CD4-positive, alpha-beta T cell (primary cell): ENCODE measurements at places on chromosomes 5 and 9.

DNA sequence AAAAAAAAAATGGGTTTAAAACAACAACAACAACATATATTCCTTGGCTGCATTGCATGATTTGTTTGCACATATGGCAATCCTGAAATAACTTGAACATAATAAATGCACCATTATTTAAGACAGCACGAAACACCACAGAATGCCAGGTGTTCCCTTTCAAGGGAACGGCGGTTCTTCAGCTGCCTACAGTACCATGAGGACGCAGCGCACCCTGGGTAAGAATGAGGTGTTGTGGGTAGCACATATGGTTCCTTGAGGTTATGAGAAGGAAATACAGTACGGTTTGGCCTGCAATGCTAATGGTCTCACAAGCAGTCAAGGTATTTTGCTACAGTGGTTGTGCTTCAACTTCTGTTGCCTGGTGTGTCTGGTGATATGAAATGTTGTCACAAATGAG is 174.8 kb downstream of the SLC12A2 start:
- H3K27me3 ChIP-seq: no peaks in the 10 kb centered on the region
- no peak overlapping the region for H3K27ac ChIP-seq
- no peak overlapping the region for H3K4me3 ChIP-seq
- no peaks in the 10 kb centered on the region for H3K36me3 ChIP-seq
- DNase-seq: no peak
- no peaks in the 10 kb centered on the region for H3K4me1 ChIP-seq

- no peak for DNase-seq
- H3K4me3 ChIP-seq: no peak overlapping the region
- H3K36me3 ChIP-seq: no peaks in the 10 kb centered on the region
- no peak overlapping the region for H3K27ac ChIP-seq
- H3K27me3 ChIP-seq: no peaks in the 10 kb centered on the region
Measured at GRCh38 chr9:99026271-99026955, 78.5 kb upstream of the TGFBR1 start.

DNA sequence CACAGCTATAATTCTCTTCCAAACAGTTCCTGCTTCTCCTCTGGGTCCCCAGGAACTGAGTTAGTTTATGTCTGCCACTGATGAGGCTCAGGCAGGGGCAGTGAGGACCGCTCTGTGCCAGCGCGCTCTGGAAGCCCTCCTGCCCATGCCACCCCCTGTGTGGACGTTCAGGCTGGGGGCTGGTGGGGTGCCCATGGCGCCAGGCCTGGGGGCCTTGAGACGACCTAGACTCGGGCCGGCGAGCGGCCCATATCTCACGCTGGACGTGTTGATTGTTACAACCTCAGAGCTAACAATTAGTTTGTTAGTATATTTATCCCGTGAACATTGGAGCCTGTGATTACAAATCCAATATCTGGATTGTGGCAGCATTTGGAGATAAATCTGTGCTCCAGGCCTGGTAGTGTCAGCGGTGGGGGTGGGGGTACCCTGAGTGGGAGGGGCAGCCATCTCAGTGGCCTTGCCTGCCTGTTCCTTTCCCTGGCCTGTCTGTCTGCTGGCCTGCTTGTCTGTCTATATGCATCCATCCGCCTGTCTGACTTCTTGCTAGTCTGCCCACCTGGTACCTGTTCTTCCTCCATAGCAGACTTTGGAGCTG is 256.5 kb upstream of the MVB12B start:
- H3K4me1 ChIP-seq: no peaks in the 10 kb centered on the region
- DNase-seq: no peak
- no peaks in the 10 kb centered on the region for H3K27me3 ChIP-seq
- H3K27ac ChIP-seq: no peak overlapping the region
- no peaks in the 10 kb centered on the region for H3K36me3 ChIP-seq

- DNase-seq: no peak
- no peaks in the 10 kb centered on the region for H3K27me3 ChIP-seq
- H3K4me1 ChIP-seq: no peaks in the 10 kb centered on the region
- no peaks in the 10 kb centered on the region for H3K36me3 ChIP-seq
- H3K4me3 ChIP-seq: no peak overlapping the region
Measured at GRCh38 chr5:163529698-163530097, 24.3 kb downstream of the MAT2B start.

DNA sequence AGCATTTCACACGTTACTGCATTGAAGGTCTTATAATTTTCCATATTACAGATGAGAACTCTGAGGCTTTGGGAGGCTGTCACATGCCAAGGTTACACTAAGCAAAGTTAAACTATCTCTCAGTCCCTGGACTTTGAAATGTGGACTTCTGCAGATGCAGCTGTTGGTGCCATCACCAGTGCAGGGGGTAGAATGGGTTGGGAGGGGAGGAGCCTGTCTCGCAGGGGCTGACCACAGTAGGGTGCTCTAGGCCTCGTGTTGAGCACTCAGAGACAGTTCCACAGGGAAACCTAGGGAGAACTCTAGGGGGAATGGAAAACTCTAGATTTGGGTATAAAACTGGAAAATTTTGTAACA is 220.9 kb downstream of the MAPKAP1 start:
- H3K4me1 ChIP-seq: no peaks in the 10 kb centered on the region
- no peaks in the 10 kb centered on the region for H3K27me3 ChIP-seq
- H3K27ac ChIP-seq: no peak overlapping the region
- no peak for DNase-seq

GRCh38 chr5:71809446-71809845 is 90.4 kb downstream of the CARTPT start:
- no peak overlapping the region for H3K27ac ChIP-seq
- H3K27me3 ChIP-seq: no peaks in the 10 kb centered on the region
- no peak overlapping the region for H3K4me3 ChIP-seq
- no peaks in the 10 kb centered on the region for H3K36me3 ChIP-seq

- DNase-seq: no peak
- no peaks in the 10 kb centered on the region for H3K36me3 ChIP-seq
- no peaks in the 10 kb centered on the region for H3K27me3 ChIP-seq
- H3K27ac ChIP-seq: no peak overlapping the region
Measured at GRCh38 chr5:33769196-33769595, 122.6 kb downstream of the ADAMTS12 start.

- H3K27ac ChIP-seq: no peak overlapping the region
- no peak for DNase-seq
- H3K4me1 ChIP-seq: peaks cover 16% of the 10 kb centered on the region
Measured at GRCh38 chr5:95727764-95728191, 3.4 kb upstream of the RHOBTB3 start.

DNA sequence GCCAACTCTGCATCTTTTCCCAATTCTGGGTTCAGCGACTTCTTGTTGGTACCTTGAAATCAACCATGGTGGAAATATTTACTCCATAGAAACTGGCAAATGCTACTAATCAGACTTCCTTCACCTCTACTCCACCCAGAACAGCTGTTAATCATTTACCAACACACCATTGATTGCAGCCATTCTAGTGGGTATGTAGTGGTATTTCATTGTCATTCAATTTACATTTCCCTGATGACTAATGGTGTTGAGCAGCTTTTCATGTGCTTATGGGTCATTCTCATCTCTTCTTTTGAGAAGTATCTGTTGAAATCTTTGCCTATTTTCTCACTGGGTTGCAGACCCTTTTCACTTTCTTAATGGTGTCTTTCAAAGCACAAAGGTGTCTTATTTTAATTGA is 122.4 kb upstream of the MSX2 start:
- no peaks in the 10 kb centered on the region for H3K27me3 ChIP-seq
- DNase-seq: no peak
- H3K36me3 ChIP-seq: no peaks in the 10 kb centered on the region
- H3K4me3 ChIP-seq: no peak overlapping the region

- peaks cover 70% of the 10 kb centered on the region for H3K27me3 ChIP-seq
- H3K4me3 ChIP-seq: peak within 1 kb of the TSS; percentile 2
- H3K4me1 ChIP-seq: peaks cover 5% of the 10 kb centered on the region
- no peak within 1 kb of the TSS for H3K27ac ChIP-seq
- DNase-seq: no peak
Measured at GRCh38 chr5:141349917-141350619, at the start of gene PCDHGB1. Gene PCDHGB1, plus strand, starts transcription at chr5:141350099. Its CDS starts 162 bp downstream, at chr5:141350261.

GRCh38 chr5:88130211-88130815 is 138.3 kb downstream of the TMEM161B start:
- H3K4me1 ChIP-seq: no peaks in the 10 kb centered on the region
- H3K27me3 ChIP-seq: peaks cover 9% of the 10 kb centered on the region
- no peak overlapping the region for H3K27ac ChIP-seq
